Stimulated activated CD4-positive, alpha-beta T cell treated with anti-CD3 and anti-CD28 coated beads, TNF-alpha, amount 100 ng/mL, for 1 hour (primary cell): ENCODE measurements at places on chromosomes 7 and 10.

DNA sequence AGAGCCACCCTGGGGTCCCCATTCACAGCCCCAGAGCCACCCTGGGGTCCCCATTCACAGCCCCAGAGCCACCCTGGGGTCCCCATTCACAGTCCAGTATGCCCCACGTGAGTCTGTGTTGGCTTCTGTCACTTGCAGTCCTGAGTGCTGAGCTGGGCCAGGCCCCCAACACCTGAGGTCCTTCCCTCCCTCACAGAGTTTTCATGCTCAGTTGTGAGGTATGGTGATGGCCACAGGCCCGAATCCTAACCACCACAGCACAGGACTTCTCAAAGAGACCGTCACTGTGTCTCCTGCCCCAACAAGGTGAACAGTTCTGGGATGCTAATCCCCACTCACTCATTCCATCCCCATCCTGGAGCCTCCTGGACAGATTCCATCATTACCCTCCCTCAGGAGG, 239.2 kb downstream of the PTPRN2 start:
- no peak for DNase-seq

GRCh38 chr7:136998495-136998894, 130.0 kb downstream of the CHRM2 start:
- DNase-seq, result no peak

- no peak for DNase-seq
Observed at GRCh38 chr10:97494151-97494550, 4.1 kb downstream of the MMS19 start.

DNA sequence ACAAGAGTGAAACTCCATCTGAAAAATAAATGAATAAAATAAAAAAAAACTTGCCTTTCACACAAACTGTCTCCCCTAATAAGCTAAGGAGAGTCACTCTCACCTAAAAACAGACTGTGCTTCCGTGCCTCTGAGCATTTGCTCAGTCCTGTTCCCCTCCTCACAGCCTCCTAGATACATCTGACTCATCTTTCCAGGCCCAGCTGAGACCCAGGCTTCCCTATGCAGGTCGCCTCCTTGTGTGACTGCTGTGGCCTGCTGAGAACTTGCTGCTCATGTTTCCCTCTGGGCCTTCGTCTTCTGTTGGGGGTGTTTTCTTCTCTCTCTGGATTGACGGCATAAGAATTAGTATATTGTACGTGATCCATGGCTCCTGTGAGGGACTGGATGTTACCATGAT, 777.7 kb downstream of the LRMDA start:
- no peak for DNase-seq

- DNase-seq, result no peak
Observed at GRCh38 chr10:126902157-126902556, 3.1 kb upstream of the DOCK1 start.
